ENCODE measurements at places on chromosomes 2 and 18. TPM values are rescaled to one million over a fixed set of nuclear protein-coding genes. Genes with fewer than 3 reads are reported as not detected.

- no peak within 1 kb of the TSS for H3K27ac ChIP-seq
- H3K27me3 ChIP-seq = no peaks in the 10 kb centered on the region
- H3K4me3 ChIP-seq = no peak within 1 kb of the TSS
- H3K36me3 ChIP-seq = peaks cover 8% of the 10 kb centered on the region
Observed at GRCh38 chr2:54256091-54256694, at the start of gene TSPYL6. Gene TSPYL6, minus strand, starts transcription at chr2:54256229. Its CDS starts 78 bp downstream, at chr2:54256151.

- DNase-seq = no peak
- H3K36me3 ChIP-seq = peaks cover 84% of the 10 kb centered on the region
- H3K27me3 ChIP-seq = no peaks in the 10 kb centered on the region
- H3K4me1 ChIP-seq = peaks cover 10% of the 10 kb centered on the region
- no peak overlapping the region for H3K27ac ChIP-seq
- no peak overlapping the region for H3K4me3 ChIP-seq
Observed at GRCh38 chr2:112087346-112088020, 32.4 kb downstream of the TMEM87B start.

DNA sequence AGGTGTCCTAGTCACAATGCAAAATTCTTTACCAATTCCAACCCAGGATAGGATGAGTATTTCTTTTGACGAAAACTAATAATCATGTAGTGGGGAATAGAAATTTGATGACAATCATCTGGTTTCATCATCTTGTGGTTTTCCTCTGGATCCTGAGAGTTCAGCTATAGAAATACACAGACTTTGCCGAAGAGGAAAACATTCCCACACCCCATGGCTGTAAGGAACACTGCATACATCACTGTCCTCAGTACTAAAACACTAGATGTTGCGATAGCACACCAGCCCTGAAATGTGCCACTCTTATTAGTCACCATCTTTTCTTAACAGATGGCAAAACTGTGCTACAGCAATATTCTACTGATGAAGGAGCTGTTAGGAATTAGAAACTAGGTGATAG, 29.4 kb downstream of the CERKL start:
- H3K4me1 ChIP-seq = no peaks in the 10 kb centered on the region
- no peak overlapping the region for H3K4me3 ChIP-seq
- DNase-seq = no peak

DNA sequence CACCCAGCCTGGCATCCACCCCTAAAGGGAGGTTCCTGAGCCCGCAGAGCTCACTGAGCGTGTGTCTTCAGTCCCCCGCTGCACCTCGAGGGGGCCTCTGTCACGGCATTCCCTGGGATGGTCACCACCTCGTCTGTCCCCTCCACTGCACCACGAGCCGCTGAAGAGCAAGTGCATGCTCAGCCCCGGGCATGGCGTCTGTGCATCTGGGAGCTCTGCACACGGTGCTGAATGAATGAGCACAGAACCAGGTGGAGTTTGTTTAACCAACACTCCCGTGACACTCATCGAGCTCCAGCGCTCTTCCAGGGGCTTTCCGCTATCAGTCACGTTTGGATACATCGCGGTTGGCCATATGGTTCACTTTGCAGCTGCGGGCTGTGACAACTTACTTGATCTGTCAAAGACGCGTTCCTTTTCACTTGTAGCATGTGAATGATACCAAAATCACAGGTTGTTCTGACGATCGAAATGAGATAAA, 9.2 kb downstream of the ALLC start:
- H3K4me1 ChIP-seq = no peaks in the 10 kb centered on the region
- H3K36me3 ChIP-seq = no peaks in the 10 kb centered on the region
- no peak overlapping the region for H3K27ac ChIP-seq
- no peak for DNase-seq

DNA sequence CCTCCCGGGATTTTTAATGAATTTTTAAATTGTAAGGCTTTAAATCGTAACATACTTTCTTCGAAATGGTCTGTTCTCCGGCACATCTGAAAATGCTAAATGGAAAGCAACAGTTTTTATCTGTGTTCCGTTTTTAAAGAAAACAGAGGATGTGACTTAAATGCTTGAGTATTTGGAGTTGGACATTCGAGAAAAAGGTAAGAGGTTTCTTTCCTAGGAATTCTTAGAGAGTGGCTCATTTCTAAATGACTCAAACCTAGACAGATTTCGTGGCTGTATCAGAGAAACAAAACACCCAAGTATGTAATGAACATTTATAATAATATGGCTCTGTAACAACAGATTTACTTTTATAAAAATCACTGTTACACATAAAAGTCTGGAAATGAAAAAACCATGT, 177.6 kb upstream of the CCDC68 start:
- no peak for DNase-seq
- no peak overlapping the region for H3K27ac ChIP-seq
- no peak overlapping the region for H3K4me3 ChIP-seq
- H3K27me3 ChIP-seq = no peaks in the 10 kb centered on the region
- no peaks in the 10 kb centered on the region for H3K4me1 ChIP-seq

GRCh38 chr2:113131352-113132185, 4.2 kb downstream of the IL1RN start:
- no peaks in the 10 kb centered on the region for H3K36me3 ChIP-seq
- no peak overlapping the region for H3K27ac ChIP-seq
- H3K4me3 ChIP-seq = no peak overlapping the region
- no peak for DNase-seq
- no peaks in the 10 kb centered on the region for H3K4me1 ChIP-seq

DNA sequence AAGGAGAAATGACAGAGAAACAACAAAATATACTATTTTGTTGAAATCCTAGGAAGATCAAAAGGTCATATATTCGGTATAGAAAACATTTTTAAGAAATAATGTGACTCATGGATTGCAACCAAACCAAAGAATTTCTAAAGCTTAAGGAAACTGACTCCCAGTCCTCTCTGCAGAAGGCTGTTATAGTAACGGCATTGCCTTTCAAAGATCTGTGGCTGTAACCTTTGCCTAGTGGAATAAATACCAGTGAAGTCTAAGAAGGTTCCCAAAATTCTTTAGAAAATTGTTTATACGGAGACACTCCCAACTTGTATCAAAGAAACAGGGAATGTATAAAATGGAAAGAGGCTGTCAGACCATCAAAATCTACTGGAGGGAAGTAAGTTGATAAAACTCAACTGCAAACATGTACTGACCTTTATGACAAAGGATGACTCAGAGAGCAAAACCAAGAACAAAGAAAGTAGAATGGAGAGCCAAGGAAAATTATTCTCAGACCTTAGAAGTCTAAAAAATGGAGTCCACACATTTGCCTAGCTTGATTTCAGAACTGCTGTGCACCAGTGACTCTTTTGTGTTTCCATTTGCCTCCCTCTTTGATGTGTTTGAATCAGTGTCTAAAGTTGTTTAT, 48.6 kb upstream of the FSIP2 start:
- DNase-seq = no peak
- H3K36me3 ChIP-seq = no peaks in the 10 kb centered on the region
- H3K4me1 ChIP-seq = no peaks in the 10 kb centered on the region
- no peak overlapping the region for H3K27ac ChIP-seq
- H3K4me3 ChIP-seq = no peak overlapping the region

GRCh38 chr2:69815717-69816116, 13.7 kb upstream of the GMCL1 start:
- H3K36me3 ChIP-seq = peaks cover 61% of the 10 kb centered on the region
- no peaks in the 10 kb centered on the region for H3K27me3 ChIP-seq
- no peak for DNase-seq
- no peak overlapping the region for H3K27ac ChIP-seq

GRCh38 chr2:149562324-149562723, 25.3 kb downstream of the MMADHC start:
- no peaks in the 10 kb centered on the region for H3K4me1 ChIP-seq
- DNase-seq = no peak
- peaks cover 21% of the 10 kb centered on the region for H3K36me3 ChIP-seq
- H3K27ac ChIP-seq = no peak overlapping the region

DNA sequence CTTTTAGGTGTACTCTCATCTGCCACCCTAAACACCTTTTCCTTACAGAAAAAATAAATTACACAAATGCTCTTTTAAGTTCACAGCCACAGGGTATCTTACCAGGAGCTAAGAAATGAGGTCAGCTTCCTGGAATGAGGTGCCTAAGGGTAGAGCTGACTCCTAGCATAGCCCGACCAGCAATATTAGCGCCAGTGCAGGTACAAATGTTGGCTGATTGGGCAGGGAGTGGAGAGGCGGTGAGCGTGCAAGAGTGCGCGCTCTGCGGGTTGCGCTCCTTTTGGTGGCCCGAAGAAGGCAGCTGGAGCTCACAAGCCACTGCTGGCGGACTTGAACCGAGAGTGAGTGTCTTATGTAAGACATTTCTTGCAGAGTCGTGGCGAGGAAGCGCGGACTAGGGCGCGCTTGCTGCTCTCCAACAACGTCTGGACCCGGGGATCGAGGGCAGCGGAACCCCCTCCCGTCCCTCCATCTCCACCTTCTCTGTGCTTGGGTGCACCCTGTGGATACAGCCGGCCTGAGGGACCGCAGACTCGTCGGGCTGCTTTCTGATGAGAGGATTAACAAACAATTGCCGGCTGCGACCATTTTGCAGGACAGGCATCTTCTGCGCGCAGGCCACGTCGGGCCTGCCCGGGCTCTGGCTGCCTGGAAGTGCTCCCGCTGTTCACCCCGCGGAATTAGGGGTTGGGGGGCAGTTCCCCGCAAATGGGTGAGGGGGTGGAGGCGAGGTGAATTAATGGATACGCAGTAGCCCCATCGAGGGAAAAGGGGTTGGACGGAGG, 17.3 kb downstream of the BOLA3 start:
- H3K36me3 ChIP-seq = no peaks in the 10 kb centered on the region
- no peak for DNase-seq
- H3K4me3 ChIP-seq = no peak overlapping the region
- H3K27me3 ChIP-seq = no peaks in the 10 kb centered on the region
- no peaks in the 10 kb centered on the region for H3K4me1 ChIP-seq

DNA sequence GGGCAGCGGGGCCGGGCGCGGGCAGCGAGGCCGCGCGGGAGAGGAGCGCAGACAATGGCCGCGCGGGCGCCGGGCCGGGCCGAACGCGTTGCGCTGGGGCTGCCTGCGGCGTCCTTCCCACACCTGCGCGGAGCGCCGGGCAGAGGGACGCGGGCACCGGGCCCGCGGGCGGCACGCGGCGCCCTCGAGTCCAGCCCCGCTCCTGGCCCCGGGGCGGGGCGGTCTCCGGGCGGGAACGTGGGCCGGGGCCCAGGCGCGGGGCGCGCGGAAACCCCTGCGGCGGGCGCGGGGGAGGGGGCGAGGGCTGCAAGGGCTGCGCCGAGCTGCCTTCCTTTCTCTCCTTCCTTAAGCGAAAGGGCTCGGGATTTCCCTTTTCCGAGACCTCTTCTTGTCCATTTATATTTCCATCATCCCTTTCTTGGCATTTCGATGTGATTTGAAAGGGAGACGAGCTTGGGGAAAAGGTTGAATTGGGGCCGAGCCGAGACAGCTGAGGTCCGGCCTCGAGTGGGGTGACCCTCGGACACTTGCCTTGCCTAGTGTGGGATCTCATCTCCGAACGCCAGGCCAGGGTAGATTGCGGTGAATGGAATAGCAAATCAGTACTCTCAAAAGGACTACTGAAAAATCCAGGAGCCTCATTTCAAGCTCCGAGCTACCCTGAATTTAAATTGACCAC, 676 bp downstream of the KLHL23 start:
- peaks cover 5% of the 10 kb centered on the region for H3K4me1 ChIP-seq
- no peak for DNase-seq
- peak overlapping the region; percentile 55 for H3K4me3 ChIP-seq
- no peak overlapping the region for H3K27ac ChIP-seq
- no peaks in the 10 kb centered on the region for H3K36me3 ChIP-seq
- no peaks in the 10 kb centered on the region for H3K27me3 ChIP-seq

- no peak overlapping the region for H3K27ac ChIP-seq
- peaks cover 18% of the 10 kb centered on the region for H3K4me1 ChIP-seq
- no peak overlapping the region for H3K4me3 ChIP-seq
- no peak for DNase-seq
- H3K36me3 ChIP-seq = no peaks in the 10 kb centered on the region
Observed at GRCh38 chr2:148880636-148881035, 5.6 kb downstream of the KIF5C start.

- no peak overlapping the region for H3K4me3 ChIP-seq
- H3K27me3 ChIP-seq = no peaks in the 10 kb centered on the region
- no peak overlapping the region for H3K27ac ChIP-seq
- no peaks in the 10 kb centered on the region for H3K36me3 ChIP-seq
- no peaks in the 10 kb centered on the region for H3K4me1 ChIP-seq
- no peak for DNase-seq
Observed at GRCh38 chr2:96489261-96489660, 15.9 kb downstream of the NEURL3 start.

DNA sequence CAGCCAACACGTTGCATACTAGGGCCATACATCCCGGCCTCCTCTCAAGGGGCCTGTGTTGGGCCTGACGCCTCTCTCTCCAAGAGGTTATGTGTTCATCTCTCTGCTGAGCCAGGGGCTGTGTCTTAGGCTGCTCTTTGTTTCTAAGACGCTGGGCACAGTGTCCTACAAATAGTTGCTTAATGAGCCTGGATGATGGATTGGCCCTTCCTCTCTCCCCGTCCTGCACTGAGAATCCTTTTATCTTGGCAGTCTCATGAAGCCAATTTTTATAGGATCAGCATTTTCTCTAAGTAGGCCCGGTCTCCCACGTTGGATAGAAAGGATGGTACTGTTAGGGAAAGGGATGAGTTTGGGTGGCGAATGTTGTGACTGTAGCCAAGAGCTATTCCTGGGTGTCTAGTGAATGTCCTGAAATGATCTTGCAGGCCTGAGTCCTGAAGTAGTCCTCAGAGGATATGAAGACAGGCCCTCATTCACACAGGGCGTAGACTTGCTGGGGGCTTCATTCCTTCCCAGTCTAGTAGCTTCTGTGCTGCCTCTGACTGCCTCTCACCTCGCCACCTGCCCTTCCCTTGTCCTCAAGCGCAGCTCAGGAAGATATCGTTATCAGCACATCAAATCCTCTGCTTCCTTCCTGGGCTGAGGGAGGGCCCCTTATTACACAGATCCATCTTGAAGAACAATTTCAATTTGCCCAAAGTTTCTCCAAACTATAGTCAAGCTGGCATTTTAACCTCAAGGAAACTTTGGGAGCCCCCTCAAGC, 8.8 kb downstream of the LBH start:
- no peaks in the 10 kb centered on the region for H3K27me3 ChIP-seq
- H3K27ac ChIP-seq = peak overlapping the region; percentile 52
- no peaks in the 10 kb centered on the region for H3K36me3 ChIP-seq
- no peak for DNase-seq

- H3K36me3 ChIP-seq = no peaks in the 10 kb centered on the region
- H3K4me1 ChIP-seq = no peaks in the 10 kb centered on the region
- H3K27ac ChIP-seq = no peak overlapping the region
Observed at GRCh38 chr2:66084948-66085590, 349.9 kb upstream of the MEIS1 start.

DNA sequence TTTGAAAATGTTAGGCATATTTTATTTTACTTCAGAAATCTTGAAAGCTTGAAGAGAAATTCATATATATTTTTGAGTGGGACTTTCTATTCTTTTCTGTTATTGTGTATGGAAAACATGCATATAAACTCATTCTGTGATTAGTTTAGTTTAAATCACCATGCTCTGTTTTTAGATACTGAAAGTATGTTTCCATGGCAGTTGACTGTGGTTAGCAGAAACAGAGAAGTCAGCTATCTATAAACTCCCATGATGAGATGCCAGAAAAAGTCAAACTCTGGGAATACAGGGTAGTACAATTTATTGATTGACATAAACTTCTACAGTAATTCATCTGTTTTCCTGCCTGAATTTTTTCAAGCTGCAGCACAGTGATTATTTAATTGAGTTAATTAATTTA, 905.3 kb upstream of the VRK2 start:
- no peak overlapping the region for H3K4me3 ChIP-seq
- DNase-seq = no peak

The SLC35G4 gene
- total RNA-seq = not detected

The ACOXL gene
- total RNA-seq = not detected

The KLHL30 gene
- 2.1 TPM for total RNA-seq

Data from tibial nerve (tissue), 4 donors.